ENCODE measurements at places on chromosomes 16 and 17.

DNA sequence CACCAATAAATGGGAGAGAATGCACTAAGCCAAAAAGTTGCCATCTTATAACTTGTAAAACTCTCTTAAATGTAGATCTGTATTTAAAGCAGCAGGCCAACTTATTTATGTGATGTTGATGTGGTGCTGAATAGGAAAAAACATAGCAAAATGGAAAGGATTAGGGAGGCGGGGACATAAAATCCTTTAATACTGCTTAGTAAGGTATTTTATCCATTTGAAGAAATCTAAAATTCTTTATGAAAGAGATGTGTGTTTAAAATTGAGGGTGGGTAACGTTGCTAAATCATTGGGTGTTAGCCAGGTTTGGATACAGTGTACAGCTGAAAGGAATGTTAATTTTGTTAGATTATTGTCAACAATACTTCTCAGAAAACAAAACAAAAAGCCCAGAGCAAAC, 14.3 kb downstream of the SNTB2 start:
- DNase-seq, result no peak

- DNase-seq, result no peak
Measured at GRCh38 chr16:69861292-69862030, 89.7 kb upstream of the CLEC18A start.

GRCh38 chr16:48413272-48413671, 28.1 kb upstream of the SIAH1 start:
- no peak for DNase-seq

DNA sequence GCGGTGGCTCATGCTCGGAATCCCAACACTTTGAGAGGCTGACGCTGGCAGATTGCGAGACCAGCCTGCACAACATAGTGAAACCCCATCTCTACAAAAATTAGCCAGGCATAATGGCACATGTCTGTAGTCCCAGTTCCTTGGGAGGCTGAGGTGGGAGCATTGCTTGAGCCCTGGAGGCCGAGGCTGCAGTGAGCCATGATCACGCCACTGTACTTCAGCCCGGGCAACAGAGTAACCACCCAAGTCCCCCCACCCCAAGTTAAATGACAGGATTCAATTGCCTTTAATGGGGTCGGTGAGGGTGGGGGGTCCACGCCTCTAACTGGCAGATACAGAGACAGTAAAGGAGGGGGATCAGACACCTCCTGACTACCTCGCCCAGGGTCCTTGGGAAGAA, 44.9 kb downstream of the EMP2 start:
- no peak for DNase-seq

GRCh38 chr17:37742762-37743611, 1.9 kb downstream of the HNF1B start:
- peak; percentile 43 for DNase-seq

GRCh38 chr16:89502081-89502843, 5.9 kb upstream of the SPG7 start:
- DNase-seq, result no peak

- no peak for DNase-seq
Measured at GRCh38 chr16:71409011-71409775, 32.7 kb downstream of the TLE7 start.

DNA sequence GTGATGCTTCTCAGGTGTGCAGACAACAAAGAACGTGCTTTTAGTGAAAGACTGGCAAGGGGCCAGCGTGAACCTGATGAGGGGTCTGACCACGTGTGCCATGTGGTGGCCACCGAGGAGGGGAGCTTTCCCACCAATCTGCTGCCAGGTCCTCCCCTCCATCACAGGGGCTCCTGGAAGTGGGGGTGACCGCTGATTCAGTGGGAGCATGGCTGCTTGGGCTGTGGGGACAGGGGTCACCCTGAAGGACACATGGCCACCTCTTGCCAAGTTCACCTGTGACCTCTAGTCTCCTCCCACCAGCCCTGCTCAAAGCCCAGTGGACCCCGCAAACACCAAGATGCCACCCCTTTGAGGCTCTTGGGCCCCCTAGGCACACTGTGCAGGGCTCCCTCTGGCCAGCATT, 37.9 kb upstream of the MTSS2 start:
- DNase-seq, result no peak

GRCh38 chr17:17900615-17901520, 64.1 kb upstream of the SREBF1 start:
- DNase-seq, result no peak

GRCh38 chr17:61815863-61816503, 47.3 kb downstream of the BRIP1 start:
- no peak for DNase-seq

- DNase-seq, result no peak
Measured at GRCh38 chr17:82927661-82928601, 88.1 kb upstream of the ZNF750 start.

Data from GM10248 (cell line).